ENCODE measurements at places on chromosomes 7 and 10.
A peak's percentile ranks its signal among the peaks of the same experiment; 100 is the strongest.

GRCh38 chr7:103432712-103433111, 13.3 kb downstream of the SLC26A5 start:
- DNase-seq: no peak

DNA sequence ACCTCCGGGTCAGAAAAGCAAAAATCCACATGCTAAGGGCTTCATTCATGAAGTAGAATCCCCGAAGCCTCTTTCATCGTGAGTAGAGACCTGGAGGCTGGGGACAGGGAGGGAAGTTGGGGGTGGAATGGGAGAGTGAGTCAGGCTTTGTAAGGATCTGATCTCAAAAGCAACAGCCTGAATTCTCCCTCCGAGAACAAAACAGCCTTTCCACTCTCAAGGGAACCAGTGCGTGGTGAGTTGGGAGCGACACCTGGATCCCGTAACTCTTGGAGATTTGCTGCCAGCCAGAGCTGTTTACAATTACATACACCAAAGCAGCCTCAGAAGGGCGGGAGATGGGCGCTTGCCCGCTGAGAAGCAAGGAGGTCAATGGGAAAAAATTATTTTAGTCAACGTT, 10.8 kb downstream of the AFAP1L2 start:
- no peak for DNase-seq

DNA sequence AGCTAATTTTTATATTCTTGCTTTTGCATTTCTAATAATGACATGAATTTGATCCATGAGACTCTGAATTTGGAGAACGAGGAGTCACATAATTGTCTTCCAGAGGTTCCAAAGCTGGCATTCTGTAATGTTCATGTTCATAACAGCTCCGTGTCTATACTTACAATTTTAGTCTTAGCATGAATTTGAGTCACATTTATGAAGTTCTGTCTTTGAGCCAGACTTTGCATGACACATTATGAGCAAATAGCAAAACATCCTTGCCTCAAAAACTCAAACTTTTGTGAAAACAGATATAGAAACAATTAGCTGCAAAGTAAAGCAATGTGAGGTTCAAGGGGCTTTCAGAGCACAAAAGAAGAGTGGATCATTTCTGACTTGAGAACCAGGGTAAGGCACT, 44.5 kb upstream of the CAV2 start:
- no peak for DNase-seq

DNA sequence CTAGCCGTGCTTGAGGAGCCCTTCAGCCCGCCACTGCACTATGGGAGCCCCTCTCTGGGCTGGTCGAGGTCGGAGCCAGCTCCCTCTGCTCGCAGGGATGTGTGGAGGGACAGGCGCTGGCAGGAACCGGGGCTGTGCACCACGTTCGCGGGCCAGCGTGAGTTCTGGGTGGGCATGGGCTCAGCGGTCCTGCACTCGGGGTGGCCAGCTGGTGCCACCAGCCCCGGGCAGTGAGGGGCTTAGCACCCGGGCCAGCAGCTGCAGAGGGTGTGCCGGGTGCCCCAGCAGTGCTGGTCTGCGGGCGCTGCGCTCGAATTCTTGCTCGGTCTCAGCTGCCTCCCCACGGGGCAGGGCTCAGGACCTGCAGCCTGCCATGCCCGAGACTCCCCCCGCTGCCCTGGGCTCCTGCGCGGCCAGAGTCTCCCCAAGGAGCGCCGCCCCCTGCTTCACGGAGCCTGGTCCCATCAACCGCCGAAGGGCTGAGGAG, 90.8 kb upstream of the NRG3 start:
- no peak for DNase-seq

GRCh38 chr10:133475425-133475734, 21.6 kb downstream of the SCART1 start:
- no peak for DNase-seq

- DNase-seq: no peak
Observed at GRCh38 chr7:30167901-30168300, 33.1 kb downstream of the MTURN start.

DNA sequence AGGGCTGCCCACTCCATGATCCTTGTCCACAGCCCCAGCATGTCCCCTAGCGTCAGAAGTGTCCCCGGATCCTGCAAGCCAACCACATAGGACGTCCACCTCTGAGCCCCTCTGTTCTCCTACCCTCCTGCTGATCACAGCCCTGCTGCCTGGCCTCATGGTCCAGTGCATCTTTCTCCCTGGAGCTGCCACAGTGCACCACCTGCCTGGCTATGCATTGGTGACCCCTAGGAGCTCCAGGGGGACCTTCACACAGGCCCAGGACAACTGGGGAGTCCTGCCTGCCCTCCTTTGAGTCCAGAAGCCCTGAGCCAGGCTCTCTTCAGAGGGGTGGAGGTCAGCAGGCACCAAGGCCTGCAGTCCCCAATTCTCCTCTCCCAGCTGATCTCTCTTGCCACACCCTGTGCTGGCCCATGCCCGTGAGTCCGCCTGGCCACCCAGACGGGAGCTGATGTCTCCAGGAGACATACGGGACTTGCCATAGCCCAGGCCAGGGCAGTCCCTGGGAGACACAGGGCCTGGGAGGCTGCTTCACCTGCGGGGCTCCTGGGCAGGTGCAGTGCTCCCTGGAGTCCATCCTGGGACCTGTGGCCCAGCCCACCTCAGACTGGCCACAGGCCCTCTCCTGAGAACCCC, 77.4 kb upstream of the RET start:
- no peak for DNase-seq

DNA sequence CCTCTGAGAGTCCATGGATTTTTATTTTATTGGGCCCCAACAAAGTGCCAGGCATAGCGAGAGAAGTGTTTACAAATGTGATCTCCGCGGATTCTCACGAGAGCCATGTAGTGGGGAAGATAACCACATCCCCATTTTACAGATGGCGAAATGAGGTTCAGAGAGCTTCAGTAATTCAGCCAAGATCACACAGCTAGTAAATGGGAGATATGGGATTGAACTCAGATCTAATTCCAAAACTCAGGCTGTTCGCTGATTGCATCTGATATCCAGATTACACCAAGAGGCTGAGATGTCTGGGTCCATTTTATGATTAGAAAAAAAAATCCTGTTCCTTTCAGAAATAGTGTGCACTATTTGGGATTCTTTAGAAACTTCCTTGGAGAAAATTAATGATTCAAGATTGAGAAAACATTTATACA, 1.3 kb downstream of the FAS start:
- peak; percentile 84 for DNase-seq

DNA sequence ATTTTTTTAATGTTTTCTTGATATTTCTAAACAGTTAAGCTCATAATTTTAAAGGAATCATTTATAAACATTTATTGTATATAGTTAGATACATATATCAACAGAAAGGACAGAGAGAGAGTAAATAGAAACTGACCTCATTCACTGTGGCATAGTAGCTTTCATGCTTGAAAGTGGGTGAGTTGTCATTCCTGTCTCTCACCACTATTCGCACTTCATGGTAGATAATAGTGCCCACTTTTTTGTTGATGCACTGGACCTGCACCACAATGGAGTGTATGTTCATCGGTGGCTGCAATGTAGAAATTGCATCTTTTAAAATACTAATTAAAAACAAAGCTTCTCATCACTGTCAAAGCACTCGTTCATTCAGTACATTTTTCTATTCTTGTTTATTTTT, 432.0 kb downstream of the PCDH15 start:
- peak; percentile 49 for DNase-seq

GRCh38 chr10:17237915-17238444, 9.9 kb downstream of the VIM start:
- no peak for DNase-seq

DNA sequence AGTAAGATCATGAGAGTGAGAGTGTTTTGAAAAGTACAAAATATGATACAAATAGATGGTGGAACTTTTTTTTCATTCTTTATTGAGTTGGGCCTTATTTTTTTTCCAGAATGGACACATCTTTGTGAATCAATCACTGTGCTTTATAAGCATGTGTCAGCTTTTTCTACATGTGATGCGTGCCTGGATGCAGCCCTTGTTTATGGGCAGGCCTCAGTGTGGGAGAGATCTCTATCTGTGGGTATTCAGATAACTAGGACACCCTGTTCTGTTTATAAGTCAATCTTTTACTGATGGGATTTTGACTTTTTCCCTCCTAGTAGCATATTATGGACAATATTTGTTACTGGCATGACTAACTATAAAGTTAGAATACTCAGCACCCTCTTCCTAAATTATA, 42.9 kb upstream of the IKZF1 start:
- peak; percentile 5 for DNase-seq

DNA sequence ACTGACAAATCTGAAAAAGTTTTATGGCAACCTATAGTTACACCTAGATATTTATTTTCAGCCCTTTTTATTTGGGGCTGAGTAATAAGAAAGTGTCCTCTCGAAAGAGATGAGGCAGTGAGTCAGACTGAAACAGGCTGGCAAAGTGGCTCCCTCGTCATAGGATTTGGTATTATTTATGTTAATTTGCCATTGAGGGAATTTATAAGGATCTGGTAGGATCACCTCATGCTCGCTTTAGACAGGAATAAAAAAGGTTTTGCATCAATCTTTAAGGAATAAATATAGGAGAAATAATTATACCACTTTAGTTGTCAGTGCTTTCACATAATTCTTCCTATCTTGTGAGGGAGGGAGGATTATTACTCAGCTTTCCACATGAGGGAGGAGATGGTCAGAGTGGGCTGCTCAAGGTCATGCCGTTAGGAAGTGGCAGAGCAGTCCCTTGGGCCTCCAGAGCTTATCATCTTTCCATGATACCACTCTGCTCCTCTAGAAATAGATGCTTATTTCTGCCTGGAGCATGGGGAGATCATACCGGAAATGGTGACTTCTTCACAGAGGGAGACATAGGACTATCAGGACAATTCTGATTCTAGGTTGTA, 356.8 kb downstream of the GPR158 start:
- DNase-seq: no peak

DNA sequence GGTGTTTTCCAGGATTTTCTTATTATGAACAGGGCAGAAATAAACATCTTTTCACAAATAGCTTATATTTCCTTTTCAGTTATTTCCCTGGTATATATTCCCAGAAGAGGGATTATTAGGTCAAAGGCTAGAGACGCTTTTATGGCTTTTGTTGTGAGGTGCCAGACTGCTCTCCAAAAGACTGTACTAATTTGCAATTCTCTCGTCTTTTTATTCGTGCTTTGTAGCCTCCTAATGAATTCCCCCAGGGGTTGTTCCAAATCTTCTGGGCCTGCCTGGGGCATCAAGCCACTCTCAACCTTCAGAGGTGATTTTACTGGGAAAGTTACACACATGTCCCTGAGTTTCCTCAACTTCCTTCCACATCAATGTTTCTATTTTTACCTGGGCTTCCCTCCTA, 34.0 kb upstream of the R3HCC1L start:
- DNase-seq: no peak

DNA sequence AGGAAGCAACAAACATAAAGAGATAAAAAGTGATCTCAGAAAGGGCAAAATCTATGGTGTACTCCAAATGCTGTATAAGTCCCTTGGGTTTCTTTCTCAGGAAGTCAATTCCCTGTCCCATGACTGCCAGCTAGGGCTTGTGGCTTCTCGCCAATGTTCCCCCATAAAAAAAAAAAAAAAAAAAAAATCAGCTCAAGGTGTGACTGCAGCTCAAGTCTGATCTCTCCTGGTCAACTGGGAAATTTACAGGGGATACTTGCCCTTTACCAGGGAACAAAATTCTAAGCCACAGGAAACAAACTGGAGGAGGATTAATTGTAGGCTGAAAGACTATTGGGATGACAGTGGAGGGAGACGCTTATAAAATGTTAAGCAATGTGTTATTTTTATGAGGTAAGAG, 76.0 kb downstream of the PCGF5 start:
- peak; percentile 66 for DNase-seq

DNA sequence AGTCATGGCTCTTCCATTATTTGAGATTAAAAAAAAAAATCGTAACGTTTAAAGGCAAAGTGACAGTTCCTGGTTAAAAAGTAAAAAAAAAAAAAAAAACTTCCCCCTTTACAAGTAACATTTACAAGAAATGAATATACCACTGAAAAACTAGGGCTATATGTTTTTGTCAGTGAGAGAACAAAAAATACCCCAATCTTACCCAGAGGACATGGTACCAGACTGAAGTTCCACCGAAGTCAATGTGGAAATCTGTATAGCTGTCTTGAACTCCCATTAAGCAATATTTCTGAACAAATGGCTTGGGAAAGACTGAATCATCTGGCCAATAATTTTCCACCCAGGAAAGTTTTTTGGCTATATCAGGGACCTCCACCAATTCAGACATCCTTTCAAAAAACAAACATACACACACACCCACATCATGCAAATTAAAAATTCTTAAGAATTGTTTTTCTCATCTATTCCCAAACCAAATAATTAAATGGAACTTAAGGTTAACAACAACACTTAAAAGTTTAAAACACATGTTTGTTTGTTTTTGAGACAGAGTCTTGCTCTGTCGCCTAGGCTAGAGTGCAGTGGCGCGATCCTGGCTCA, 50.2 kb downstream of the KDM7A start:
- DNase-seq: no peak

GRCh38 chr7:133513608-133514007, 260.7 kb downstream of the EXOC4 start:
- no peak for DNase-seq

DNA sequence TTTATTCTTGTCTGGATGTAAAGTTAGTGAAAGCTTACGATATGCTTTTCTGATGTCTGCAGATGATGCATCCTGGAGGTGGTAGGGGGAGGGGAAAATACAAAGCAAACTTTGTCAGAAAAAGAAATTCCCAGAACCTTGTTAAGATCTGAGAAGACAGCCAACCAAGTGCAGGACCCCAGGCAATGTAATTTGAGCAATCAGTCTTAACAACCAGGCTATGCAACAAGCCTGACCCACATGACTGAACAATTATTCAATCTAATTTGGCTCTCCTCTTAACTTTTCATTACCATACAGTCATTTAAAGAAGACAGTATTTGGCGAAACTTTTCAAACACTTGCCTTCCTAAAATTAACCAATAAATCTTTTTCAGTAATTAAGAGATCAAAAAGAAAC, 74.5 kb downstream of the DNAJC1 start:
- DNase-seq: peak; percentile 38

DNA sequence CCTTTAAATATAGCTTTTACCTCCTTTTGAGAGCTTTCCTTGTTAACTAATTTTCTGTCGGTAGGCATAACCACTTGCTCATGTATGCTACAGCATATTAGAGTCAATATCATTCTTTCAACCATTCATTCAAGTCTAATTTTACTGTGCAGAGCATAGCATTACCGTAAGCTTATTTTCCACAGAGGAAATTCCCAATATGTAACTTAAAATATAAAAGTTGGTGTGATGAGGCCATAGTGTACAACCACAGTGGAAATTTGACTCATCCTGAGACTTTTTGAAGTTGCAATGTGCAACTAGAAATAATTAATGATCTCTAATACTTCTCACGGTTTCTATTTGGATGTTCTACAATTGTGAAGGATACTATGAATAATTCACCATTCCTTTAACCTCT, 80.6 kb upstream of the KLF6 start:
- DNase-seq: no peak

GRCh38 chr7:33248671-33249070, 119.3 kb downstream of the BBS9 start:
- DNase-seq: no peak

Data from OCI-M1 (cell line).